Stimulated activated CD8-positive, alpha-beta memory T cell treated with anti-CD3 and anti-CD28 coated beads, Interleukin-4, amount 100 ng/mL, for 4 hours (primary cell): ENCODE measurements at places on chromosomes 11 and 22.

DNA sequence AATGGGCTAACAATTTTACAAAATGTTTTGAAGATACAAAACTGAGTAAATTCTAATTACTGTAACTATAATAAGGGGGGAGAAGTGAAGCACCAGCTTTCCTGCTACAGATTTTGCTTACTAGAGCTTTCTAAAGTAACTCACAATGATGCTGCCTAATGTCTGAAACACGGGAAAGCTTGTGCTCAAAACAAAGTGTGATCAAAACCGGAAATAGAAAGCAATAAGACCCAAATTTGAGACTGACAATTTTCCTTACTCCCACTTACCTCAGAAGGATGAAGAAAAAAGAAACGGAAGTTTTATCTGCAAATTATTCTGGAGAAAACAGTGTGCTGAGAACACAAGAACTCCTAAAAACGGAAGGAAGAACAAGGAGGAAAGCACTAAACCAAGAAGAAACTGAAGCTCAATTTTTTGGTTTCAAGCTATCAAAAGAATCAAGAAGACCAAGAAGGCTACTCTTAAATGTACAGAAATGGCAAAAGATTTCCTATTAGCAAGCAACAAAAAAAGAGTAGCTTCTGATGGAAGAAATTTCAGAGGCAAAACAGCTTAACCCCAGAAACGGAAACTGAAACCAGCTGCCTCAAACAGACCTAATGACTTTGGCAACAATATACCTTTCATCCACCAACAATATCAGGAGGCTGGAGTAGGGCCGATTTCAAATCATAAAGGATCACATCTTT is 33.4 kb downstream of the AMBRA1 start:
- DNase-seq, result no peak

GRCh38 chr11:23688835-23689234 is 808.0 kb upstream of the LUZP2 start:
- no peak for DNase-seq

DNA sequence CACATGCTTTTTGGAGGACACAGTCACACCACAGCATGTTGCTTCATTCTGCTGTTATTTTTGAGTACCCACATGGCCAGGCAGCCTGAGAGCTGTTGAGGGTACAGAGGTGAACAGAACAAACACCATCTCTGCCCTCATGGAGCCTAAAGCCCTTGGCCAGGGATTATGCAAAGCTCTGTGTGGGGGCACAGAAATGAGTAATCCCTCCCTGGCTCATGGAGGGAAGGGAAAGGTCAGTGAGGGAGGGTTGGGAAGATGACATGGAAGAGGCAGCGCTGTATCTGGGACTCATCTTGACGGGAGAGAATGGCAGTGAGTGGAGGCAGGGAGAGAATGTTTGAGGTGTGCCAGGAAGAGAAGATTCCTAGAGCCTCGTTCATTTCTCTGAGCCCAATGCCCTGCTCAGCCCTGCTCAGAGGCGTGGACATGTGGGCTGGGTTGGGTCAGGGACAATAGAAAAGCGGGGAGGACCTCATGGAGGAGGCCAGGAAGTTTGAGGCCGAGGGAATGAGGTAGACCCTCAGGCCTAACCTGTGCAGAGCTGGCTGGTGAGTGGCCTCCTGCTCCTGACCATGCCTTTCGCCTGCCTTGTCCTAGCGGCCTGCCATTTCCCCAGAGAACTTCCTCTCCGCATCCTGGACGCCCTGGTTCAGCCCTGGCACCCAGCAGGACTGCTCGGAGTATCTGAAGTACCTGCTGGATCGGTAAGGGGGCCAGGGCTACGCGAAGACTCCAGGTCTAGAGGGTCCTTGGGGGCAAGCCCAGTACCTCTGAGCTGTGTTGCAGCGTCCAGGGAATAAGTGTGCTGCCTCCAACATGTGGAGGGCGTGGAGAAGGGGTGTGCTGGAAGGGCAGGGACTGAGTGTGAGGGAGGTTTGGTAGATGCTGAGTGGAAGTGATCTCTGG is 19.8 kb downstream of the USP35 start:
- no peak for DNase-seq

- no peak for DNase-seq
Measured at GRCh38 chr11:2870969-2871680, 14.4 kb downstream of the CDKN1C start.

DNA sequence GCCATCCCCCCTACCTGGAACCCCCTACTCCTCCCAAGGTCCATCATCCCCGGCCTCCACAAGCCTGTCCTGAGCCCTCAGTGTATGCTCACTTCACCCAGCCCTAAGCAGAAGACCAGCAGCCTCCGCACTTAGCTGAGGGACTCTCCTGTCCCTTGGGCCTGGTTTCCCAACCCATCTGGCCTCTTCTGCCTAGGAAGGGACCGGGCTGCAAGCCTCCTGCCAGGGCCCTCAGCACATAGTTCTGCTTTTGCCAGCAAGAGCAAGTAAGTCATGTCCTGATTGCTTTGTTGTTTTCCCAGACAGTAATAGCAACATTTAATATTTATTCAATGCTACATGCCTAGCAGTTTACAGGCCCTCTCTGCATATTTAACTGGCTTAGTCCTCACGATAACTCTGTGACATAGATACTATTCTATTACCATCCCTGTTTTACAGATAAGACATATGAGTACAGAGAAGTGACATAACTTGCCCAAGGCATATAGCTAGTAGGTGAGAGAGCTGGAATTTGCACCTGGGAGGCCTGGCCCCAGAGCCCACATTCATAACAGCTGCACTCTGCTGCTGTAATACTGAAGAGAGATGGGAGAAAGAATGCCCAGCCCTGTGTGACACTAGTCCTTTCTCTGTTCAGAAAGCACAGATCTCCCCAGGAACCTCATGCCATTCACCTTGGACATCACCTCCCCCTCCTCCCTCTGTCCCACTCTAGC is 139.2 kb downstream of the PARVA start:
- no peak for DNase-seq

GRCh38 chr22:22748756-22749155 is 104.3 kb downstream of the GGTLC2 start:
- no peak for DNase-seq

- DNase-seq, result no peak
Measured at GRCh38 chr11:87036756-87037449, 831 bp upstream of the TMEM135 start.

DNA sequence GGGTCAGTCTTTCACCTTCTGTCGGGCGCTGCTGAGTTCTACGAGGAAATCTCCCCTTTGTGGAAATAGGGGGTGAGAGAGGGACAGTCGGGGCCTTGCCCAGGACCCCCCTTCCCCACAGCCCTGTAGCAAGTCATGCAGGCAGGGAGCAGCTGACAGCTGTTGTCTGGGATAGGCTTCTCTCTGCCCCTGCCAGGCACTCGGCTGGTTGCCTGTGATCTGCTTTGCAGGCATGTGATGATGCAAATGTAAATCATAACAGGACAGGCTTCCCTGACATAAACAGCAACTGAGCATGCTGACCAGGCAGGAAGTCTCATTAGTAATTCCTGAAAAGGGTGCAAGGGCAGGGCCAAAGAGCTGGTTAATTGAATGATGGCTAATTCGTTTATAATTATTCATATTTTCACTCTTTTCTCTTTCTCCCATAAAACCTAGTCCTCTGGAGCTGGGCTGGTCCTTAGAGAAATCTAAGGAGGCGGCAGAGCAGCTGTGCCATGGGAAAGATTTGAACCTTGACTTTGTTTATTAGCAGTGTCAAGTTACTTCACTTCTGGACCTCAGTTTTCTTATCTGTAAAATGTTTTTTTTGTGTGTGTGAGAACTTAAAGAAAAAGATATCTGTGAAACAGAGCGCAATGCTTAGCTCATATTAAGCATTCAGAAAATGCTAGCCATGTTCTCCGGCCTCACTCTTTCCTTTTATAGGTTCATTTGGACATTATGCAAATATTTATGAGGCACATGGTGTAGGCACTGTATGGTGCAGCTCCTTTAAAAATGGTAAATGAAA is 129.7 kb downstream of the LDLRAD3 start:
- DNase-seq, result no peak

GRCh38 chr22:26715392-26715936 is 58.1 kb downstream of the MIAT start:
- DNase-seq, result no peak

DNA sequence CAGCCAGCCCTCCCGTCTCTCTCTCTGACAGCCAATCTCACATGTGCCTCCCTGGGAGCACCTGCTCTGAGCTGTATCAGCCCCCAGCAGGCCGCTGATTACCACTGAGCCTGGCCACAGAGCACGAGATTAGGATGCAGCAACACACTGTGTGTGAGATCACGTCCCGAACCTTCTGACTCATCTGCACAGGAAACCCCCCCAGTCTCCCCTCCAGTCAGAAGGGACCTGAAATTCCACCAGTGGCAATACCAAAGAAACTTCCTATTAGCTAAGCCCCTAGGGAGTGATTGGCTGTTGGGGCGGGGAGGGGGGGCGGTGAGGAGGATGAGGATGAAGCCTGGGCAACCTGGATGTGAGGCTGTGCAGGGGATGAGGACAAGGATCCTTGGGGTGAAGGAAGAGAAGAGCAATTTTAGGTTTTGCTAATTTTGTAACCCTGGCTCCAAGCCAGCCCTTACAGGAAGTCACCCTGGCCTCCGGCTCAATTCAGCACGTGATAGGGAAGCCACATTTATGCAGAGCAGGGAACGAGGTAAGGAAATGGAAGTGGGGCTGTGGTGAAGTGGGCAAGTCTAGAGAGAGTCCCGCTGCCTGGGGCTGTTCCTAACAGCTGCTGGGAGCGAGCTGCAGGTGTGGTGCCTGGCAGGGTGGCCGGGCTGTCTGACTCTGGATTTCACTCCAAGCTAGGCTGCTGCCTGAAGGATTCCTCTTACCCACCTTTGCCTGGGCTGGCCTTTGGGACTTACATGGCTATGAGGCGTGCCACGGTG is 1.9 kb downstream of the SLC43A3 start:
- DNase-seq, result peak; percentile 71

DNA sequence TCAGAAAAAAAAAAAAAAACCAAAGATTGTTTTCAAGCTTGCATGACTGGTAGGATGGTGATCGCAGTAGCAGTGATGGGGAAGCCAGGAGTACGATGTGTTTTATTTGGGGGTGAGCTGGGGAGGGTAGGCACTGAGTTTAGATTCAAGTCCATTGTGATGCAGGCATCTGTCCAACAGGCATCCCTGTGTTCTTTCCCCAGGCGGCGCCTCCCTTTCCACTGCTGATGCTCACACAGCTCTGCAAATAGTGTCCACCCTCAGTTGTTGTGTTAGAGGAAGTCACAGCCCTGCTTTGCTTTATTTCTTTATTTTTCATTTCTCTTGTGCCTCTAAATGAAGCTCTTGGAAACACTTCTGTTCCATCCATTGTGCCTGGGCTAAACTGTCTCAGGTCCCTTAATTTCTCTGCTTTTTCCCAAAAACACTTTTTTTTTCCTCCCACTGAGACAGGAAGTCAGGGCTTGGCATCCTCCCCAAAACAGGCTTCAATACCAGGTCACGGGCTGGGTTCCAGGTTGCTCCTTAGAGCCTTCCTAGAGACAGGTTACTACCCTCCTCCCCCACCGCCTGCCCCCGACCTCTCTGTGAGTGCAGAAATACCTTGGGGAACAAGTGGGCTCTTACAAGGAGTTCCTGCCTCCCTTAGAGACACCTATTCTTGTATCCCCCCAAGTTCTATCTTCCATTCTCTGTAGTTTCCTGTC is 38.6 kb upstream of the HSPA8 start:
- DNase-seq, result no peak

DNA sequence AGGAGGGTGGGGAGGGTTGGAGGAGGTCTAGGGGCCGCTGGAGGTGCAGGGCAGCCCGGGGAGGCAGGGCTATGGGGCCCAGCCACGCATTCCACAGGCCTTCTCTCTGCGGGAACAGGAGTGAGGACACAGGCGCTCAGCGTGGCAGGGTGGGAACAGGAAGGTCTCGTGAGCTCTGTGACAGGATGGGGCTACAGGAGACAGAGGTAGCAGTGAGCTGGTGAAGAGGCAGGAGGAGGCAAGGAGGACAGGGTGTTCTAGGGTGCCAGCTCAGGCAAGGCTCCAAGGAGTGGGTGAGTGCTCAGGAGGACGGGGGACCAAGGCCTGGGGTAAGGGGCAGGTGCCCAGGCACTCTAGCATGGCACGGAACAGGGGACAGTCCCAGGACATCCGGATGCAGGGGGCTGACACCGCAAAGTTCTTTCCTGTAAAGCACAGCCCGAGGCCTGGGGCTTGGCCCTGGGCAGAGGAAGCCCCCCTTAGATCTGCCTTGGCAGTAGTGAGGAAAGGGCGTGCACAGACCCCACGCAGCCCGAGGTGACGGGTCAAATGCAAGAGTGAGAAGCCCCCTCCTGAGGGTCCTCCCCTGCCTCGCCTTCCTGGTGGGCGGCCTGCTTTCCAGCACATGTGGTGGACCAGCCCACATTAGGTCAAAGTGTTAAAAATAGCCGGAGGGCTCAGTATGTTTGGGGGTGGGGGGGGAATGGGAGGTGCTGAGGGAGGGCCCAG is 4.7 kb upstream of the NEAT1 start:
- DNase-seq, result no peak

- no peak for DNase-seq
Measured at GRCh38 chr11:103326070-103326794, 217.0 kb downstream of the DYNC2H1 start.

DNA sequence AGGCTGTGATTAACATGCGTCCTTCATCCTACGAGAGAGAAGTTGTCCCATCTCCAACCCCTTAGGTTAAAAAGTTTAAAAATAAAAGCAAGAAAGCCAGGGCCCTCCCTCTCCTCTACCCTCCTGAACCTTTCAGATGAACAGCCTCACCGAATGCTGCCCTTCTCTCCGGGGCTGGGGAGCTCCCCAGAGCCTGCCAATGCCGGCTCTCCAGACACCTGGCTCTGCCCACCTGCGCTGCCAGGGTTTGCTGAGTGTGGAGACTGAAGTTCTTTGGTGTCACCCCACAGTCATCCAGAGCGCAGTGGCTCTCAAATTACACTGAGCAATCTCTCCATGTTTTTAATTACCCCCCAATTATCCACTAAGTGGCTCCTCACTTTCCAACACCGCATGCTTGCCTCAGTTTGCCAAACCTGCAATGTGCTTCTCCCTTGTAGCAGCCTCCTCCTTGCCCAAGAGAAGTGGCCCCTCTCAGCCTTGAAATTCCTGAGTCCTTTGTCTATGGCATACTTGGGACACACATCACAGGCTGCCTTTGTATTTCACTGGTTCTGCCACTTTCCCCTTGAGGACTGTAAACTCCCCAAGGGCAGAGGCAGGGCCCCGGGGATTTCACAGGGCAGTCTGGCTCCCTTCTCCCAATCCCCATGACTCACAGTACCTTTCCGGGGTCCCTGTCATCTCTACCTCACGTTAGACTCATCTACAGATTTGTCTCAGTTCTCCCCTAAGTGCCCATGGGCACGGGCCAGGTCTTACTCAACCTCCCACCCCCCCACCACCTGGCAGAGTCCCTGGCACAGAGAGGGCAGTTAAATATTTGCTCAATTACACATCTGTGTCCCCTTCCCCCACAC is 2.0 kb downstream of the MYH9 start:
- peak; percentile 61 for DNase-seq

GRCh38 chr11:129364143-129364654 is 11.4 kb upstream of the BARX2 start:
- DNase-seq, result peak; percentile 38
